Pulmonary artery endothelial cell (primary cell): ENCODE measurements at places on chromosomes 1 and 21. TPM values are rescaled to one million over a fixed set of nuclear protein-coding genes. Genes with fewer than 3 reads are reported as not detected.

The PCP4L1 gene
- not detected in 2 replicates for total RNA-seq

- no peak for DNase-seq
Observed at GRCh38 chr1:38549191-38549590, 310.4 kb downstream of the RRAGC start.

GRCh38 chr1:206821493-206821892 is 43.9 kb upstream of the IL20 start:
- DNase-seq: no peak

GRCh38 chr1:16300436-16300835 is 51.8 kb downstream of the FBXO42 start:
- no peak for DNase-seq

The DCST2 gene
- 0.07 TPM in 1 of 2 replicates, not detected in the other for total RNA-seq

The JAM2 gene
- total RNA-seq: 2.2 TPM in 2 replicates

The F13B gene
- not detected in 2 replicates for total RNA-seq

DNA sequence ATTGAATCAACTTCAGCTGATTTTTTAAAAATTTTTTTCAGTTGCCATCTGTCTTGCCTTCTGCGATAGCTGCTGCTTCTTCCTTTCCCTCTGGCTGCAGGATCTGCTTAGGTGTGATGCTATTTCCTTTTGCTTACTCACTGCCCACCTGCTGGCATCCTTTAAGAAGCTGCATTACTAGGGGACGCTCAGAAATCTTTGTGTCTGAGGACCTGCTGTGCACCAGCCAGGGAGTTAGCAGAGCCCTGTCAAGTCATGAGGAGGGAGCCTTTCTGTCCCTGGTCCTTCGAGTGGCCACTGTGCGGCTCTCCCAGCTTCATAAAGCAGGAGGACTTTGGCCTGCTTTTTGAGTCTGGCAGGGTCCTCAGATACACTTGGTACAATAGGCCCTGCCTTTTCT is 327.8 kb downstream of the USH2A start:
- no peak for DNase-seq

The VAMP3 gene
- 96.7 and 103 TPM in 2 replicates for total RNA-seq

The TENT5C gene
- 0.07 and 0.21 TPM in 2 replicates for total RNA-seq

DNA sequence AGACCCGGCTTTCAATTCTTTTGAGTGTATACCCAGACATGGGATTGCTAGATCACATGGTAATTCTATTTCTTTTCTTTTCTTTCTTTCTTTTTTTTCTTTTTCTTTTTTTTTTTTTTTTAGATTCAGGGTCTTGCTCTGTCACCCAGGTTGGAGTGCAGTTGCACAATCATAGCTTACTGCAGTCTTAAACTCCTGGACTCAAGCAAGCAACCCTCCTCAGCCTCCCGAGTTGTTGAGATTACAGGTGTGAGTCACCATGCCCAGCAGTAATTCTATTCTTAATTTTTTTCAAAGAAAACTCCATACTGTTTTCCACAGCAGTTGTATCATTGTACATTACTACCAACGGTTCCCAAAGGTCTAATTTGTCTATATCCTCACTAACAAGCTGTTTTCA is 13.5 kb upstream of the RNF186 start:
- DNase-seq: no peak

The CYP4X1 gene
- 1.6 and 2.0 TPM in 2 replicates for total RNA-seq

The AADACL4 gene
- total RNA-seq: not detected in 2 replicates

DNA sequence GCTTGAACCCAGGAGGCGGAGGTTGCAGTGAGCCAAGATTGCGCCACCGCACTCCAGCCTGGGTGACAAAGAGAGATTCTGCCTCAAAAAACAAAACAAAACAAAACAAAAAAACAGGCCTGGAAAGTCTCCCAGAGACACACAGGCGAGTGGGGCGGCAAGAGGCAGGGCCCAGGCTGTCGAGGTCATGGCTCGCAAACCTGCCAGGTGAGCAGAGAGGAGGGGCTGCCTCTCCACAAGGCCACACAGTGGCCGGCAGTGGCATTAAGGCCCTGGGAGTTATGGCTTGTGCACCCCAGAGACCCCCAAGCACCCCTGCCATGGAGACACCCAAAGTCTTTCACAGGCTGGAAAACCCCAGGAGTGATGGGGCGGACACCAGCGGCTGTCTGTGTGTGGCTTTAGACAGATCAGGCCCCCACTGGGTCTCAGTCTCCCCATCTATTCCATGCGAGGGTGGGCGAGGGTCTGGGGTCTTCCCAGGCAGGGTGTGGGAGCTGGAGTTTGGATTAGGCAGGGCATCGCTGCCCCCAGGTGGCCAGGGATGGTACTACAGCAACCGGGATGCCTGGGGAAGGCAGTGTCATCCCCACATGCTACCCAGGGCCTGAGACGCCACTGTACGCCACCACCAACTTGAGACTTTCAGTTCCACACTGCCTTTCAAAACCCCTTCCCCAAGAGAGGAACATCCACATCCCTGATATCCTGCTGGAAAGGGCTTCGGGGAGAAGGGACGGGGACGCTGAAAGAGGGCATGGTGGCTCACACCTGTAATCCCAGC is 7.3 kb upstream of the CTRC start:
- DNase-seq: no peak

The CNR2 gene
- not detected in 2 replicates for total RNA-seq

GRCh38 chr1:59973719-59974118 is 47.1 kb upstream of the CYP2J2 start:
- DNase-seq: no peak

DNA sequence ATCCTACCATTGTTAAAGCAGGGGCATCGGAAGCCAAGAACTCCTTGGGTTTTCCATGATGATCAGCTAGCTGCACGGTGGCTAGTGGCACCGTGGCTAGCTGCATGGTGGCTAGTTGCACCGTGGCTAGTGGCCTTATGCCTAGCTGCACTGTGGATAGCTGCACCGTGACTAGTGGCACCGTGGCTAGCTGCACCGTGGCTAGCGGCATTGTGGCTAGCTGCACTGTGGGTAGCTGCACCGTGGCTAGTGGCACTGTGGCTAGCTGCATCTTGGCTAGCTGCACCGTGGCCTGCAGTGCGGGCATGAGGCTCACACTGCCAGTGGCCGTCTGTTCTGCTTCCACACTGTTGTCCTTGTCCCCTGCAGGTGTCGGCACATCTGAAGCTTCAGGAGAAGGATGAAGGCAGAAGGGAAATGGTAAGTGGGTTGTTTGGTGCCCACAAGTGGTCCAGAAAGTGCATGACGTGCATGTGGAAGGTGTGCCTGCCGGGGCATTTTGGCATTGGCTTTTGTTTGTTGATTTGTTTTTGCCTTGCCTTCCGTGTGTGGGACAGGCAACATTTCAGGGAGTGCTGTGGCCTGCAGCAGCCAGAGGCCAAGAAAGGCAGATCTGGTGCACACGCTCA is 38.6 kb downstream of the TFF3 start:
- no peak for DNase-seq

The PDXK gene
- 99.8 and 121 TPM in 2 replicates for total RNA-seq

The SPRR5 gene
- not detected in 2 replicates for total RNA-seq

DNA sequence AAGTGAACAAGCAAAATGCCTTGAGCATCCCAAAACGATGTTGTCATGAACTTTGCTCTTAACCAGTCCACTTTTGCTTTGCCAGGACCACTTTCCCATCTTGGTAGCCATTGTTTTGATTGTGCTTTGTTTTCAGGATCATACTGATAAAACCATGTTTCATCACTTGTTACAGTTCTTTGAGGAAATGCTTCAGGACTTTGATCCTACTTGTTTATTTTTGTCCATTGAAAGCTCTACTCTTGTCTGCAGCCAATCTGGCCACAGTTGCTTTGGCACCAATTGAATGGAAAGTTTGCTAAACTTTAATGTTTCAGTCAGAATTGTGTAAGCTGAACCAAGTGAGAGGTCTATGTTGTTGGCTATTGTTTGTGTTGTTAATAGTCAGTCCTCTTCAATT is 12.8 kb downstream of the PLPPR4 start:
- no peak for DNase-seq

- no peak for DNase-seq
Observed at GRCh38 chr1:155245163-155245524, 10.1 kb downstream of the ENTREP3 start.

- no peak for DNase-seq
Observed at GRCh38 chr1:233569636-233570035, 44.3 kb upstream of the KCNK1 start.

DNA sequence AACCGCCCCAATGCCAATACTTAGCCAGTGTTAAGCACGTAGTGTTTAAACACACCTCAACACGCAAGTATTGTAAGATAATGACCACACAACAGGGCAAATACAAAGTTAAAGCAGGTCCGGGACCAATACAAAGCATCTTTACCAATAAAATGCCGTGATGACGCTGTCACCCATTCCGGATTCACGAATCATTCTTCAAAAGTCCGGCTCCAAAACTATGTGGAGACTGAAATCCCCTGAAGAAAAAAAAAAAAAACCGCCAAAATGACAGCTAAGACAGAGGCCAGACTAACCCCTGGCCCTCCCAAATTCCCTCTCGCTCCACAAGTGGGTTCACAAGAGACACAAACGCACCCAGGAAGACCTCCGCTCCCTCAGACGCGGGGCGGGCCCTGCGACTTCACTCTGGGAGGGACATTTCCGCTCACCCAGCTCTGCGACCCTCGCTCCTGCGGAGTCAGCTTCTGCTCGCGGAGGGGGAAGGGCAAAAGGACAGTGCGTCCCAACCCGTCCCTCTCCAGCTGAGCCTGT is 625 bp upstream of the DARS2 start:
- no peak for DNase-seq

DNA sequence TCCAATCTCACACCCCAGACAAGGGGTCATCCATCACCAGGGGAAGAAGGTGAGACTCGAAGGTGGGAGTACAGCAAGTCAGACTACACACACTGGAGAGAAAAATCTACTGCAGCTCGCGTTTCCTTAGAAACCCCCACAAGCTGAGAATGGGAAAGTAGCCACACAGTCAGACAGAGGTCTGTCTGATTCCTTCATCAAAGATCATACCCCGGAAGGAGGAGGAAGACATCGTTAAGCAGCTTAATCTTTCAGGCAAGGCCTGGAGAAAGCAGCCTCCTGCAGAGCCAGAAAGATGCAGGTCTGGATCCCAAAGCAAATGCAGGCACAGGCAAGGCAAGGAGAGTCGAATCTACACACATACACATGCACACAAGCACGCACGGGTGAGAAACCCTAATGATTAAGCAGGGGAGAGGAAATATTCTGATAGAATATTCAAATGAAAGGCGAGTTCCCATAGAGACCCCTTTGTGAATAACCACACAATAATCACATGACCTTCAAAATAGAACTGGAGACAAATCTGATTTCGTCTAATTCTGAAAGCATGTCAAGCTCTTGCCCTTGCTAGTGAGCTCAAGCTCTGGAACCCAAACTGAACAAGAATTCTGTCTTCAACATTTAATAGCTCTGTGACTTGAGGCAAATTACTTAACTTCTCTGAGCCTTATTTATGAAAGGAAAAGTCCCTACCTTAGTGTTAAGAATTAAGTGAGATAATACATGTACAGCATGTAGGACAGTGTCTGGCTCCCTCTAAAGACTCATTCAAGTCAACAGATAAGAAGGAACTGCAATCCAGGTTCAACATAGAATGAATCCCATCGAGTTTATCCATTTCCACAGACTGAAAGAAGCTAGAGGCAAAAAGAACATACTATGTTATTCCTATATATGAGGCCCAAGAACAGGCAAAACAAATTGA is 387.8 kb downstream of the OMA1 start:
- no peak for DNase-seq

The HSD3B1 gene
- total RNA-seq: not detected in 2 replicates

DNA sequence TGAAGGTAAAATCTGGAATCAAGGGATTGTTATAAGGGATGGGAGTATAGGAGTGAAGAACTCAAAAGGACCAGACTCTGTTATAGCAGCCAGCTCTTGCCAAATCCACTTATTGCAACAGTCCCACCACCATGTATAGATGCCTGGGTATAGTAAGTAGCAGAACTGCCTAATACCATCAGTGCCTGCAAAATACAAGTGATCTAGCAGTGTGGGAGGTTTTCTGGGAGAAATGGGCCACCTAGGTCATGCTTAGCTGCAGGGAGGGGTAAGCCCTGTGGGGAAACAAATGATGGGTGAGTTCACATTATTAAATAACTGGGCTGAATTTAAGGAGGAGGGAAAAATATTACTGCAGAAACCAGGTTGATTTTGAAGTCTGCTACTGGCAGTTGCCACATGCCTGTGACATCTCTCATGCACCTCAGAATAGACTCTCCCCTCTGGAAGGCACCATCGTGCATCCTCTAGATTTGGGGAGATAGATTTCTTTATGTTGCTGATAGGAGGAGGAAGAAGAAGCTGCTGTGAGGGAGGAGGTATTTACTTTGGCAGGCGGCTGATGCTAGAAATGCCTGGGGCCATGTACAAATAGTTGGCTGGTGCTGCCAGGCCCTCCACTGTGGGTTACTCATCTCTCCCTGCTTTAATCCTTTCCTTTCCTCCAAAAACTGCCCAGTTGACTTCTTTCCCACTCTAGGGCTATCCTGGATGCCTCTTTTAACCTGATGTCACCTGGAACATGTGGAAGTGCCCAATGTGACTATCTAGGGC is 27.5 kb downstream of the HLX start:
- no peak for DNase-seq

The FAM89A gene
- 17.4 and 17.6 TPM in 2 replicates for total RNA-seq

DNA sequence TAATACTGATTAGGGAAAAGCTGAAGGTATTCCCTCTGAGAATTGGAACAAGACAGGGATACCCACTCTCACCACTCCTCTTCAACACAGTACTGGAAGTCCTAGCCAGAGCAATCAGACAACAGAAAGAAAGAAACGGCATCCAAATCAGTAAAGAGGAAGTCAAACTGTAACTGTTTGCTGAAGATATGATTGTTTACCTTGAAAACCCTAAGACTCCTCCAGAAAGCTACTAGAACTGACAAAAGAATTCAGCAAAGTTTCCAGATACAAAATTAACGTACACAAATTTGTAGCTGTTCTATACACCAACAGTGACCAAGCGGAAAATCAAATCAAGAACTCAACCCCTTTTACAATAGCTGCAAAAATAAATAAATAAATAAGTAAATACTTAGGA is 78.6 kb downstream of the EXTL2 start:
- no peak for DNase-seq

The FCER1A gene
- total RNA-seq: not detected in 2 replicates

GRCh38 chr1:201771466-201771865 is 57.5 kb upstream of the IPO9 start:
- no peak for DNase-seq

DNA sequence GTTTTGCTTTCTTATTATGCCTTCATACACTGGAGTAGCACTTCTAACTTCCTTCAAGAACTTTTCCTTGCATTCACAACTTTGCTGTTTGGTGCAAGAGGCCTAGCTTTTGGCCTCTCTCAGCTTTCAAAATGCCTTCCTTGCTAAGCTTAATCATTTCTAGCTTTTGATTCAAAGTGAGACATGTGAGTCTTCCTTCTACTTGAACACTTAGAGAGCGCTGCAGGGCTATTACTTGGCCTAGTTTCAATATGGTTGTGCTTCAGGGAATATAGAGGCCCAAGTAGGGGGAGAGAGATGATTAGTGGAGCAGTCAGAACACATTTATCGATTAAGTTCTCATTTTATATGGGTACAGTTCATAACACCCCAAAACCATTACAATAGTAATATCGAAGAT is 12.4 kb downstream of the ANGEL2 start:
- no peak for DNase-seq

DNA sequence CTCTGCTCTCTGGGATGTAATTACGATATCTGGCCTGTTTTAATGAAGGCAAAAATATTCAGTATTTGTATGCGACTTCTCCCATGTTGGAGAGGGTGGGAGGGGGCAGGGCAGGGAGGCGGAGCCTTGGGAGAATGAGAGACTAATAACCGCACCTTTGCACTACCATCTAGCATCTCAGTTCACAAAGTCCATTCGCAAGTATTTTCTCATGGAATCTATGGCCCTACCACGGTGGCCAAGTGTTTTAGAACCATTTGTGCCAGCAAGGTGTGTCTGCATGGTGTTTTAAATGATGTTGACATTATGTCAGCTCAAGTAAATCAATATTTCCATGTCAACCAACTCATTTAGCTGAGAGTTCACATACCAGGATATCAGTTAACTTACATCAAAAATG is 14.3 kb upstream of the BLACAT1 start:
- DNase-seq: no peak
